NCI-H2171 treated with DMSO at 0.1 percent for 48 hours (cell line): ENCODE measurements at places on chromosomes 4 and X.

DNA sequence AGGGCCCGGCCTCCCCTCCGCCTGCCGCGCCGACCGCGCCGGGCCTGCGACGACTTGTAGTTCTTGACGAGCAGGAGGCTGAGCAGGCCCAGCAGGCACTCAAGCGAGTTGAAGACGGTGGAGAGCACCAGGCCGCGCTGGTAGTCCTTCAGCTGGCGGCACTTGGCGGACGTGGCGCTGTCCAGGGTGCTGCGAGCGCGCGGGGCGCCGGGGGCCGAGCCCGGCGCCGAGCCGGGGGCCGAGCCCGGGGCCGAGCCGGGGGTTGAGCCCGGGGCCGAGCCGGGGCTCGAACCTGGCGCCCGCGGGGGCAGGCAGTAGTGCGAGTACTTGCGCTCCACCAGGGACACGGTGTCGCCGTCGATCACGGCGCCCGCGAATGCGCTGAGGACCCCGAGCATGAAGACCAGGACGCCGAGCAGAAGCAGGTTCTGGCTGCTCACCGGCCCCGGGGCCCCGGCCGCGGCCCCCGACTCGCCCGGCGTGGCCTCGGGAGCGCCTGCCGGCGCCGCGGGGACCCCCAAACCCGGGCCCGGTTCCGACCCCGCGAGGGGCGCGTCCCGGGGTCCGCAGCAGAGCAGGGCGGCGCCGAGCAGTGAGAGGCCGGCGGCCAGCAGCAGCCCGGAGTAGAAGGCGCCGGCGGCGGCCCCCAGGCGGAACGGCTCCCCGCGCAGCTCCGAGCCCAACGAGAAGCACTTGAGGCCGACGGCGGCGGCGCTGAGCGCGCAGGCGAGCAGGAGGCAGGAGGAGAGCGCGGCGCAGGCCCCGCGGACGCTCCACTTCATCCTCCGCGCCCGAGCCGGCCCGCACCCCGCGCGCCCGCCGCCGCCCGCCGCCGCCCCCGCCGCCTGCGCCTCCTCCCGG, 584 bp downstream of the TMEM271 start:
- peak; percentile 12 for DNase-seq

DNA sequence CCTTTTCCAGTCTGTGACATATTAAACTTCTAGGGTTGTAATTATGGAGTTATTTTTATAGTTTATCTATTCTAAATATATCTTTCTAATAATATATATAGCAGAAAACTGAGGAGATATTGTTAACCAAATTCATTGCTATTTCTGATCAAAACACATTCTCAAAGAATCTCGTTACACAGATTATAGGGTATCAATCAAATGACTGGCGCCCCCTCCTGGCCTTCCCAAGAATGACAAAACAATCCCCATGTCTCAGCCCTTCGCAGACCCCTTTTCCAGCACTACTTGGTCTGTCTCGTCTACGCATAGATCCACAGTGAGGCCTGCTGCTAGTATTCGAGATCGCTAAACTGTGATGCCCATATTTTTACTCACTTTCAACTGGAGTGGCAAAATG, 209.3 kb downstream of the GPC3 start:
- no peak for DNase-seq

DNA sequence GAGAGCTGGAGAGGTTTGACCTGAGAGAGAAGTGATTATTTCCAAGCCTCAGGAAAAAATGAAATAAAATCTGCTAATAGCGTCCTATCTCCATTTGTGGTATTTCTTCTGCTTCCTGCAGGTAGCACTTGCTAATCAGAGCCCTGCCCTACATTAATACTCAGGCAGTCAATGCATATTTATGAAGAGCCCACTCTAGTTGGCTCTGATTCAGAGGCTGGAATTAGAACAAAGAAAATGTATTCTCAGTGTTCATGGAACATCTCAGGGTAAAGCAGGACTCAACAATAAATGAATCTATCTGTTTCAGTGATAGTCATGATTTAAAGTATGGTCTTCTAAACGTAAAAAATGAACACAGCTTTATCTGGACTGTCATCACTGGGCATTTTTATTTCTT, 1.4 kb upstream of the ATP8A1 start:
- DNase-seq: no peak

GRCh38 chr4:94349193-94349592, 6.6 kb upstream of the HPGDS start:
- DNase-seq: no peak

GRCh38 chrX:125132274-125132673, 187.4 kb upstream of the TEX13C start:
- DNase-seq: no peak
